ENCODE measurements at places on chromosomes 3 and 15.
A peak's percentile ranks its signal among the peaks of the same experiment; 100 is the strongest.

DNA sequence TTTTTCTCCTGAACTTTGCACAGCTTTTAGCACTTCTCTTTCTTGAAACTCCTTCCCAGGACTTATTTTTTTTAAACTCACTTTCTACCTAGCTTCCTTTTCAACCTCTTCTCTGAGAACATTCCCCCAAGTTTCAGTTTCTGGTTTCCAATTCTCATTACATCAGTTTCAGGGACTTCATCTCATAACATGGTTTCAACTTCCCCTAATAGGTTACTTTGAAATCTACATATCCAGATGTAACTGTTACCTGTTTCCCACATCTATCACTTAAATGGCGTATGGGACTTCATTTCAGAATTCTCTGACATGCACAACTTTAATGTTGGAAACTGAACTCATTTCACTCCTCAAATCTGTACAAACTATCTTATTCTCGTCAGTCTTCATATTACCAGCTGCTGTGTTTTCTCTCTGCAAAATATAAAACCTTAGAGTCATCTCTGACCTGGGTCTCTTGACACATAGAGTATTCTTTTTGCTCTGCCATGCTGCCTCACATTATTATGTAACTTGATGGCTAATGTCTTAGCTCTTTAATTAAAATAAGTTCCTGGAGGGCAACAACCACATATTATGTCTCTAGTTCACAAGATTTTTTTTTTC, 58.4 kb downstream of the NME9 start:
- DNase-seq: no peak

DNA sequence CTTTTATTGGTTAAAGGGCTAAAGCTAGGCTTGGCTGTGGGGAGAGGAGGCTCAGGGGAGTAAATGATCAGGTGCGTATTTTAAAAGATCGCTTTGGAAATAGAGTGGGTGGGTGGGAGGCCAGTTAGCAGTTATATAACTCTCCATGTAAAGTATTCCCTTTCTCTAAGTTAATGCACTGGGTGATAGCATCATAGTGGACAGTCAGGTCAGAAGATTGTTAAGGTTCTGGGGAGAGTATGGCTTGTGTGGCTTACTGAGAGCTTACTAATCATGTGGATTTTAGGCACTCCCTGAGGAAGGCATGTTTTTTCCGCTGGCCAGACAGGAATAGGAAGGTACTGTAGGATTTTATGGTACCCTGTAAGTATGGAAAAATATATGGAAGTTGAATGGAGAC, 6.3 kb upstream of the EIF3J start:
- DNase-seq: no peak

DNA sequence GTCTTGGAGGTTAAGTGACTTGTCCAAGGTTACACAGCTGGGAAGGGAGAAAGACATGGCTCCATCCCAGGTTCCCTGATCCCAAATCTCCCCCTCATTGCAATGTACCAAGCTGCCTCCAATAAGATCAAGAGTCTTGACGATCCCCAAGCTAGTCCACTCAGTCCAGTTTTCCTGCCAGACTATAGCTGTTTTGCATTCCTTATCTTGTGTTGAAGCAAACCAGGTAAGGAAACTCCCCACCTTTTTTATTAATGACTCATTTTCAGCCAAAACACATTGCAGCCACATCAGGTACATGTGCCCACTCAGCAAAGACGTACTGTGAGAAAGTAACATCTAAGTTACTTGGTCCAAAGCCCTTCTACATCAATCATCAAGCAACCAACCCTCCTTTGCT, 41.9 kb downstream of the LIPC start:
- no peak for DNase-seq

DNA sequence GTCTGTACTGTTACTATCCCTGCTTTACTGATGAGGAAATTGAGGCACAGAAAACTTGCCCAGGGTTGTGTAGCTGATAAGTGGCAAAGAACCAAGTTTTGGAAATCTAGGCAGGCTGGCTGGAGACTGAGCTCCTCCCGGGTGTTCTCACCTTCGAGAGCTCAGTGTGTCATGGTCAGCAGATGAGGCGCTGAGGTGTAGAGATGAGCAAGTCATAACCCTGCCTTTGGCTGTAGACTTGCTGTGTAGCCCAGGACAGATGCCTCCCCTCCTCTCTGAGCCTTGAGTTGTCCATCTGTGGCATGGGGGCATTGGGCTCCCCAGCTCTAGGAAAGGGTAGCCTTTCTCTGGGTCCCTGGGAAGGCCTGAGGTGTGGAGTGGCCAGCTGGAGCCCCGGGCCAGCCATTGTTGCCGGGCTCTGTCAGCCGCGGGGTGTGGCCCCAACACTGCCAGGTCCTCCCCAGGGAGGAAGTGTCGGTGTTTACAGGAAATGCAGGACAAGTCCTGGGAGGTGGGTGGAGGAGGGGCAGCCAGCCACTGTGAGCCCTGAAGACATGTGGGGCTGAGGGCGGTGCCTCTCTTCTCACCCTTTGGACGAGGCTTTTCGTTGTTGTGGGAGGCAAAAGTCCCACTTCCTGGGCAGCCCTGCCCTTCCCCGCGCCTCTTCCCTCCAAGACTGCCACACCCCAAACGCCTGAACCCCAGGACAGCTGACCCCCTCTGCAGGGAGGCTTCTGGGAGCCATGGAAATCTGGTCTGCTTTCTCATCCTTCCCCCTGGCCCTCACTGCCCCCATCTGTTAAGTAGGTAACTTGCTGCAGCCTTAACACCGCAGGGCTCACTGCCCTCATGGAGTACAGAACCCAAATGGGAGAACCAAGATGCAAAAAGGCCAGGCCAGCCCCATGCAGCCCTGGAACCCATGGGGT, 29.1 kb downstream of the FGD5 start:
- DNase-seq: no peak

DNA sequence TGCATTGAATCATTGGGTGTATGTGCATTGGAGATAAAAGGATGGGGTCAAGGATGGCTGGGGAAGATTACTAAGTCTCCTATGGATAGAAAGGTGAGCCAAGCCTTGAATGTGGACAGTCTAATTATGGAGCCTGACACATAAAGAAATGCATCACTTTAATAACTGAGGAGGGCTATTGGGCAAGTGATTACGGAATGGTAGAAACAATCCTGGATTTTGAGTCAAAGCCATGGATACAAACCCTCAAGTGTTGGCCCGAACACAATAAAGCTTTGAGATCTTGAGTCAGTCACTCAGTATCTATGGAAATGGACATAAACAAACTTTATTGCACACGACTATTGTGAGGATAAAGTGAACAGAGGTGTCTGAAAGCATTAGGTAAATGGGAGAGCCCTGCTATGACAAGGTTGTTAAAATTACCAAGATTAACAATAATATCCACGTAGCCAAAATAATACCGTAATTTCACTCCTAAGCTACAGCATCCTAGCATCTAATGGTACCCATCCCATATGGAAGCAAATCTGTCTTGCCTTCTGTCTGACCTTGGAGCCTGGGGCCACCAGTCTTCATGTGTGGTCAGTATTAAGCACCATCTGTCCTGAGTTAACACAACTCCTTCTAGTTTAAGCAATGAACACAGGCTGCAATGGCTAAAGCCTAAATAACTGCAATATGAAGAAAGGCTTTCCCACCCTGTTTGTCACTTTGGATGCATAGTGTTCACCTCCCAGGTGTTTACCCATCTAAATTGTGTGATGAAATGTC, 136.9 kb upstream of the PRICKLE2 start:
- DNase-seq: no peak

- DNase-seq: no peak
These were observed 260.1 kb upstream of the DPPA4 start for GRCh38 chr3:109597444-109597843.

DNA sequence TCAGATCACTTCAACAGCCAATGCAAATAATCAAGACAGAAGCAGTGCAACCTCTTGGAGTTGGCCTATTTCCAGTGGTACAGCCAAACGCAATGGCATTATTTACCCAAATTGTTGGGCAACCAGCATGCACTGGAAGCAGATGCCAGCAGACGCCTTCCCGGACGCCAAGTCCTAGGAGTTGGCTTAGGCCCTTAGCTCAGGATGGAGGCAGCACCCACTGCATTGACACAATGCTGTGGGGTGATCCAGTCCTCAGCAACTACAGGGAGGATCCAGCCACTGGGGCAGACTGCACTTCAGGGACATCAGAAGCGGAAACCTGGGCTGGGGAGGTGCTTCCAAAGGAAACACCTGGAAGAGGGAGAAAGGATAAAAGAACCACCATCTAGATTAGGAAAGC, 290.4 kb downstream of the FAM43A start:
- no peak for DNase-seq

DNA sequence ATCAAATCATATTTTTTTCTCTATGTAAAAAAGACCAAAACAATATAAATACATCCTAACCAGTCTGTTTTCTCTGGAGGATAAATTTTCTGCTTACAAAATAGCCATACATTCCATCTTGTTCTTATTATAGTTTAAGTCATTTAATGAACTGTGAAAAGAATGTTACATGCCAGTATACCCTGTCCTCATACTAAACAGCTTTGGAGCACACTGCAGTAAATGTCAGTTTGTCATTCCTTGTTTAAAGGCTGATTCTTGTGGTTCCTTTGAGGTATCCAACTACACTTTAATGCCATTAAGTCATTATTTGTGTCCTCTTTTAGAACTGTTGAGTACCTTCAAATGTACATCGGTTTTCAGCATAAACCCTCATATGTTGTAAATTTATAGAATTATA, 52.7 kb upstream of the DCBLD2 start:
- DNase-seq: no peak

DNA sequence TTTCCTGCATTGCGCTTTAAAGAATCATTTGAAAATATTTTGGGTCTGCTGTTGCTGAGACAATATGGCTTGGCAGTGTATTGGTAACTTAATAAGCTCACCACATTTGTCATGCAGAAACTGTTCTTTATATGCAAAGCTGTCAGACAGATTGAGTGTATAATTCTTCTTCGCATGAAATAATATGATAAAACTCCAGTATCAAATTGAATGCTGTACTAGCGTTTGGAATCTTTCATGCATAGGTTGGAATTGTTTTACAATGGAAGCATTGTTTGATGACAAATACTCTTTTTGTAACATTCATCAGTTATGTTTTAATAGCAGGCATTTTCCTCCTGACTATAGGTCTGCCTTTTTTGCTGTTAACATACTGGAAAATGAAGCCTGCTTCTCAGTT, 53.8 kb downstream of the RBMS3 start:
- DNase-seq: no peak

- no peak for DNase-seq
These were observed 89.7 kb downstream of the TP63 start for GRCh38 chr3:189720736-189721417.

DNA sequence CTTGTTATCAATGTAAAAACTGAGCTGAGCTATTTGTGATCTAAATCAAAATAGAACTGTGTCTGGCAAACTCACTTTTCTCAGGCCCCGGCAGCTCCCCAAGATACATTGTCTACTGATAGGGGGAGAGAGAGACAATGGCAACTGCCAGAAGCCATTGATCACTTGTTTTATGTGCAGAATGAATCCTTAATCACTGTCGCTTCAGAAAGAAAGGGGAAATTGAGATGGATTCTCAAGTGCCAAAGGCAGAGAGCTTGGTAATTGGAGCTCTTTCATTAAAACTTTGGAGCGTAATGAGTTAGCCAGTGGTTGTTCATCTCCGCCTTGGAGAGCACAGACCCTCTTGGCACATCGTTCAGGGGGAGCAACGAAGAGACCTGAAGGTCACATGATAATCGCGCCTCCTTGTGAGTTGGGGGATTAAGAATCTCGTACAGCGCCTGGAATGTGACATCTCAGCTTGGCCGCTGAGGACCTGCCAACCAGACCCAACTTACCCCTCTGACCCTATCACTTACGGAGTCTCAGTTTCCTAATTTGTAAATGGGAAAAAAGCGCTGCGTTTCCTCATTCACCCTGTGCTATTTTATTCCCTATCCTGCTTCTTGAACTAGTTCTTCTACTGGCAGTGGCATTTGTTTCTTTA, 252.8 kb downstream of the VPS13C start:
- no peak for DNase-seq

DNA sequence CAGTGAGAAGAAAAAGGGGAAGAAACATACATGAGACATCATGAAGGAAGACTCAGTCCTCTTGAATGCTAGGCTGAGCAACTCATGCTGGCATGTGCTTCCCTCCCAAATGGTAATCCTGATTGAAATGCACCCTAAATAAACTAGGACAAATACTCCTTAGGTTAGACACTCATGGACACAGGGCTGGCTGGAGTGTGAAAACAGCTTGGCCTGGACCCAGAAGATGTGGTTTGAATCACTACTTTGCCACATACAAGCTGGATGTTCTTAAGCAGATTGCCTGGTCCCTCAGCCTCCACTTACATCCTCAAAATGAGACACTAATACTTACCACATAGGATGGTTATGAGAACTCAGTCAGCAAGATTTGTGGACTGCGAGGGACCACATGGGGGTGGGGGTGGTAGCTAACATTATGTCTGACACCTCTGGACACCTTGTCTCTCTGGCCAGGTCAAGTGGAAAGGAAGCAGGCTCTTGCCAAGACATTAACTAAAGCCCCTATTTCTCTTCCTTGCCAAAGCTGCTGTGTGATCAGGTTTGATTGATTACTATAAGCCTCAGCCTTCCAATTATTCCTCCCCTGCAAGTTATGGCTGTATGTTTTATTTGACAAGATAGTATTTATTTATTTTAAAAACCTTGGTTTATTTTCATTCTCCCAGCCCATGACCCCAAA, 138.9 kb upstream of the SLC7A14 start:
- DNase-seq: no peak

- DNase-seq: no peak
These were observed 83.3 kb downstream of the MEX3B start for GRCh38 chr15:81962482-81962881.

GRCh38 chr15:77181305-77182074, 110.6 kb upstream of the TSPAN3 start:
- no peak for DNase-seq

DNA sequence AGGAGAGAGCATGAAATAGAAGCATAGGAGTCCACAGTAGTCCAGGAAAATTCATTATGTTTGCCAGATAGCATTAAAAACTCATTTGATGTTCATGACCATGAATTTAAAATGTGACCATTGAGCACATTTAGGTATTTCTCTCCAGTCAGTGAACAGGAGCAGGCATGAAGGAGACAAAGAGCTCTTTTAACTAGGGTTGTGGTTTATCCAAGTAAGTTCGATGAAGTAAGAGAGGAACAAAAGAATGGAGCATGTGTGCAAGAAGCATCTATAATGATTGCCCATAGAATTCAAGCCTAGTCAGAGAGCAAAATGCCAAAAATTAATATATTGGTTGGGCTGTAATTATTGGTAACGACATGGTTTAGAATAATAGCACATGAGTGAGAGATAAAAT, 342.1 kb upstream of the CCDC54 start:
- no peak for DNase-seq

- no peak for DNase-seq
These were observed 511.6 kb upstream of the MDFIC2 start for GRCh38 chr3:70824078-70824477.

- peak; percentile 77 for DNase-seq
These were observed 138.1 kb downstream of the TMCO5A start for GRCh38 chr15:38072348-38073177.

- no peak for DNase-seq
These were observed 52.7 kb upstream of the ATP13A3 start for GRCh38 chr3:194539498-194539897.
